ENCODE measurements at places on chromosomes 13 and 19.

GRCh38 chr19:48578891-48579290 lies 26.9 kb downstream of the SULT2B1 start:
- DNase-seq: no peak

DNA sequence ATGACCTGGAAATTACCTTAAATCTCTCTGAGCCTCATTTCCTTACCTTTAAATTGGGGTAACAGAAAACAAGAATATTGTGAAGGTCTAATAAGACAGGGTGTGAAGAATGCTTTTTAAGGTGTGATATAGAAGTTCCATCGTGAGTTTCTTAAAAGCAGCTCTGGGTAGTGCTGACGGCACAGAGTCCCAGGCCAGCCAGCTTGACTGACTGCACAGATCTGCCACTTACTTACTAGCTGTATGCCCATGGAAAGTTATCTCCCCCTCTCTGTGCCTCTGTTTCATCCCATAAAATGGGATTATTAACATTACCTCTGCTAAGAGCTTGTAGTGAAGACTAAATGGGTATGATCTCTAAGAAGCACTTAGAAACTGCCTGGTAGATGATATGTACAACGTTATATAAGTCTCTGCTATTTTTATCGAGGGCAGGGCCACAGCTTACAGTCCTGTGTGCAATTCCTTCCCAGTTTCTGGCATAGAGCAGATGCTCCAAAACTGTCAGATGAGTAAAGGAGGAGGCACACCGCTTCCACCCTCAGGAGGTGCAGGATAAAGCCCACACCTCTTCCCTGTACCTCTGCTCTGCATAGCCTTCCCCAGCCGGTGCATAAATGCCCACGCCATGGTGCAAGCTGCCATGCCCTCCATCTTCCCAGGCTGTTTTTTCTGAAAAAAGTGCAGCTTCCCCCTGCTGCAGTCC lies 99.6 kb downstream of the MBNL2 start:
- DNase-seq: no peak

DNA sequence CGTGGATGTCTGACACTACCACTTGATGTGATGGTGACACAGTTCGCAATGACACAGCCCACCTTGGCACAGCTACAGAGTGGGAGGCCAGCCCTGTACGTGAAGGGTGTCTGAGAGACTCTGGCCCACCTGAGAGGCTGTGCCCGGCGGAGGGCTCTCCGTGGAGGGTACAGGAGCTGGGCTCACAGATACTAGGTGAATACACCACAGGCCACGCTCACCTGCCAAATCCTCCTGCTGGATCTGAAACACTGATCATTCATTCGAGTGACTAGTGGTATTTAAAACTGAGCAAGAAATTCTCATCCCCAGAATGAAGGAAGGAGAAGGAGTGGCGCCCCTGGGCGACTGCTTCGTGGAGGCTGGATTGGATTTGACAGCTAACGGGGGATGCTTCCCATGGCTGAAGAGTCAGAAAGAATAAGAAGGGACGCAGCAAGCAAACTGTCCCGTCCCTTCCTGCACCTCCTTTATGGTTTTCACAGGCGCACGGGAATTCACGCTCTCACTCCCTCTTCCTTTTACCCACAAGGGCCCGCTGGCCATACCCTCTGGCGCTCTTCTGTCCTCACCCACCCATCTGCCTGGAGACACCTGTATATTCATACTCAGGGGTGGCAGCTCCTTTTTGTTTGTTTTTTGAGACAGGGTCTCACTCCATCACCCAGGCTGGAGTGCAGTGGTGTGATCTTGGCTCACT lies 25.0 kb downstream of the CEBPG start:
- DNase-seq: no peak

GRCh38 chr13:101881593-101881992 lies 429.1 kb downstream of the ITGBL1 start:
- no peak for DNase-seq

GRCh38 chr19:17406046-17406886 lies 836 bp upstream of the BST2 start:
- DNase-seq: no peak

DNA sequence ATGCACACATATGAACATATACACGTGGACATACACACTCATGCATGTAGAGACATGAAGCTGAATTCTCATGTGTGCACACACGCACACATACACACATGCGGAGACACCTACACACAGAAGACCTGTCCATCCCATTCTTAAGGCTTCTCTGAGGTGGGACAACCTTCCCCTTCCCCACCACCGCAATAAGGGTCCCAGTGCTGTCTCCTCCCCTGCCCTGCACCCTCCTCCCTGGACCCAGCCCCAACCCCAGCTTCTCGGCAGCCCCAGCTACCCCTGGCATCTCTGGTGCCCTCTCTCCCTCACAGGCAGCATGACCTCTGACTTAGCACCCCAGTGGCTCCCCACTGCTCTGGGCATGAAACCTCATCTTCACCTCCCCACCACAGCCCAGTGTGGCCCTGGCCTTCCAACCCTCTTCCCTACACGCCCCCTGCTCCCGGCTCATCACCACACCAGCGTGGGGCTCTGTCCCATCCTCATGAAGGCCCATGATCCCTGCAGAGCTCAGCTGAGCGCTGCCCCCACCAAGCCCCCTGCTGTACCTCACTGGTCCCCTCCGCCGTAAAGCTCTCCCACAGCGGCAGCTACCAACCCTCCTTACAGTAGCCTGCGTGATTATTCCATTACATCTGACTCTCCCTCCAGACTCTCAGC lies 204.1 kb upstream of the ZNF536 start:
- no peak for DNase-seq

DNA sequence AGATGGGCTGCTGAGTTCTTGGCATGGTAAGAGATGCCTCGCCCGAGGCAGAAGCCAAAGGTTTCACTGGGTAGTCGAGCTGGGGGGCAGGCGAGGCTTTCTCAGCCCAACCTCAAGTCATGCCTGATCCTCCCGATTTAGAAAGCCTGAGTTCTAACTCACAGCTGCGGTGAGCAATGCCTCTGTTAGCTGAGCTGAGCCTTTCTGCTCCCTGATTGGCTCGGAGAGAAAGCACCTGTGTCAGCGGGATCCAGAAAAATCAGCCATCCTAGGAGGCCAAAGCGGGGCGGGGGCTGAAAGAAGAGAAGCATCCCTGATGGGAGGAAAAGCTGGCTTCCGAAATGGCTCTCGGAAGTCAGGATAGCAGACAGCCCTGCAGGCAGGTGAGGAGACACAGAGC lies 44.7 kb downstream of the CACNA1A start:
- DNase-seq: no peak

DNA sequence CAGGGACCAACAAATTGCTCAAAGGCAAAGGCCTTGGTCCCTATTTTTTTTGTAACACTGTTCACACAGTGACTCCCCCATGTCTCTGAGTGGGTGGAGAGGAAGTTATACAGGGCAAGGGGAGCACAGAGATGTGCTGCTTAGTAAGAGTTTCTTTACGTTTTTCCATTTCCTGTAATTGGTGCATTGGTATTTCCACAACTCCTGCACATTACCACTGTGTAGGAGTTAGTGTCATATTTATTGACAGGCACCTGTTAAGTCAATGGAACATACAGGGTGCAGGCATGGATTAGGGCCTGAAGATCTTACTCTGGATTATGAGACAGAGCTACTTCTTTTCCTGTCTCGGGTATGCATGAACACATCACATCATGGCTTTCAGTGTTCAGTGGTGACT lies 45.2 kb downstream of the SOX21 start:
- no peak for DNase-seq

DNA sequence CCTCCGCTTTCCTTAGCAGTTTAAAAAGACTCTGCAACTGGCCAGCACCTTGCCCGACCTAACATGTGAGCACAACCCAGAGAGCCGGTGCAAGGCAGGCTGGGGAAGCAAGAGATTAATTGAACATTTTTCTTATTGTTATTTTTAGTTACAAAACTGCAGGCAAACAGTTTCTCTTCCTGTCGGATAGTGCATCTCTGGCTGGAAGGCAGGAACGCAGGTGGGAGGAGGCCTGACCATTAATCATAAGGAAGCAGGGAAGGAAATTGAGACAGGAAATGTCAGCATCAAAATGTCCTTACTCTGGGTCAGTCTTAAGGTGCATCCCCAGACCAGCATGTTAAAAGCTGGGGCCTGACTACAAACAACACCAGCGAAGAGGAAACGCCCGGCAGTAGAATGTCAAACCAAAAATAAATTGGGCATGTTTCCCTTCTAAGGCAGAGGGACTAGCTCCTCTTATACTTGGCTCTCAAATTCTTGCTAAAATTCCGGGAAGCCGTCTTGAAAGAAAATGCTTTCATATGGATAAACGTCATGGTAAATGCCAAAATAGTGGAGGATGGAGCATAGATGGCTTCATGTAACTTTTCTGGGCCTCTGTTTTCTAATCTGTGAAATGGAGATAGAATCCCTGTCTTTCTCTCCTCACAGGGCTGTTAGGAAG lies 226.8 kb downstream of the RAP2A start:
- DNase-seq: no peak

GRCh38 chr19:18878858-18879578 lies 16.9 kb downstream of the CERS1 start:
- DNase-seq: no peak

DNA sequence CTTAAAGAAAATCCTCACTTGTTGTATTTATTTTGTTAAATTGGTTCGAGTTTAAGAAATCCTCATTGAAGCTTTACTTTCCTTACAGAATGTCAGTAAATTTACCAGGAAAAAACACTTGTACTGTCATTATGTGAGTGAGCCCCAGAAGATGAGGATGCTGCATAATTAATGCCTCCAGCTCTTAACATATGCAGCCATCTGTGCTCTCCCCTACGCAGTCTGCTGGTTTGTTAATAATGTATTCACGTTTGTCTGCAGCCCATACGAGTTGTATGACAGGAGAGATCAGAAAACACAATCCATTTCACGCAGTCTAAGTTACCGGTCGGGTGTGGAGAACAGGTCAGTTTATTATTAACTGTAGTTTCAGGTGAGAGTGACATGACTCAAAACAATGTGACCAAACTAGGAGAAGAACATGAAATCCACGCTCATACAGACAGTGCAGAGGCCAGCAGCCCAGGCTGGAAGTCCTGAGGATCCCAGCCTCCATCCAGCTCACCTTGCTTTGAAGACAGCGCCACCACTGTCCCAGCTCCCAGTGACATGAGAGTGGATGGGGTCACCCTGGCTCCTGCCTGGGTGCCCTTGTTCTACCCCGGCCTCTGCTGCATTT lies 19.8 kb upstream of the ATP11A start:
- DNase-seq: no peak

DNA sequence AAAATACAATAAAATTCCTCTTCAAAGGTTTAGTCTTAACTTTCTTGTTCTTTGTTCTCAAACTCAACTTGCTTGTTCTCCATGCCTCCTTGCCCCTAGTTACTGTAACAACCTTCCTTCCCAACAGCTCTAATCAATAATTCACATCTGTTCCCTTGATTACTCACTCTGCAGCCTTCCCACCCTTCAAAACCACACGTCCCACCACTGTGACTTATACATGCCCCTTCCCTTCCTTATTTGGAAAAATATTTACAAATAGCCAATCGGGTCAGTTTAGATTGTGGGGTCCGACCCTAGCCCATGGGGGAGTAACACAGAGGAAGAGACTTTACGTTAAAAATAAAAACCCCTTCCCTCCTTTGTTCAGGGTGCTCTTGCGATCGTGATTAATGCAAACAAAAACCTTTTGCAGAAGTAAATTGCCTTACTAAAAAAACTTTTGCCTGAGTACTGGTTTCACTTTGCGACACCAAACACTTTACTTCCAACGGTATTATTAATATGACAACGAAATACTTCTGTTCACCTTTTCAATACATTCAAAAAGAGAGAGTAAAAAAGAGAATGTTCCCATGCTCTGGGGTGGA lies 512 bp upstream of the ZNF93 start:
- DNase-seq: no peak

GRCh38 chr19:12938779-12939601 lies 581 bp downstream of the CALR start:
- no peak for DNase-seq

DNA sequence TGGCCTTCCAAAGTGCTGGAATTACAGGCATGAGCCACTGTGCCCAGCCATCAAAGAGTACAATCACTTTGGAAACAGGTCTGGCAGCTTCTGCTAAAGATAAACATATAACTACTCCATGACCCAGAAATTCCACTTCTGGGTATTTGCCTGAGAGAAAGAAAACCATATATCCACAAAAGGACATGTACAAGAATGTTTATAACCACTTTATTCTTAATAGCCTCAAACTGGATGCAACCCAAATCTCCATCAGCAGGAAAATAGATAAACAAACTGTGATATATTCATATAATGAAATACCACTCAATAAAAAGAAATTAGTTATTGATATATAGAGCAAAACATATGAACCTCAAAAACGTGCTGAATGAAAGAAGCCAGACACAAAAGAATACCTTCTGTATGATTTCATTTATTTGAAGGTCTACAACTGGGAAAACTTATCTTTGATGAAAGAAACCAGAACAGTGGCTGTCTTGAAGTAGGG lies 40.5 kb downstream of the TEX26 start:
- DNase-seq: no peak

GRCh38 chr19:58332697-58333096 lies 5.9 kb downstream of the ZSCAN22 start:
- DNase-seq: no peak

- DNase-seq: no peak
Observed at GRCh38 chr19:12000152-12000981, 35.1 kb downstream of the ZNF433 start.

GRCh38 chr13:108897955-108898354 lies 268.5 kb downstream of the MYO16 start:
- DNase-seq: peak; percentile 63

GRCh38 chr19:24101459-24102115 lies 14.6 kb downstream of the ZNF254 start:
- no peak for DNase-seq

DNA sequence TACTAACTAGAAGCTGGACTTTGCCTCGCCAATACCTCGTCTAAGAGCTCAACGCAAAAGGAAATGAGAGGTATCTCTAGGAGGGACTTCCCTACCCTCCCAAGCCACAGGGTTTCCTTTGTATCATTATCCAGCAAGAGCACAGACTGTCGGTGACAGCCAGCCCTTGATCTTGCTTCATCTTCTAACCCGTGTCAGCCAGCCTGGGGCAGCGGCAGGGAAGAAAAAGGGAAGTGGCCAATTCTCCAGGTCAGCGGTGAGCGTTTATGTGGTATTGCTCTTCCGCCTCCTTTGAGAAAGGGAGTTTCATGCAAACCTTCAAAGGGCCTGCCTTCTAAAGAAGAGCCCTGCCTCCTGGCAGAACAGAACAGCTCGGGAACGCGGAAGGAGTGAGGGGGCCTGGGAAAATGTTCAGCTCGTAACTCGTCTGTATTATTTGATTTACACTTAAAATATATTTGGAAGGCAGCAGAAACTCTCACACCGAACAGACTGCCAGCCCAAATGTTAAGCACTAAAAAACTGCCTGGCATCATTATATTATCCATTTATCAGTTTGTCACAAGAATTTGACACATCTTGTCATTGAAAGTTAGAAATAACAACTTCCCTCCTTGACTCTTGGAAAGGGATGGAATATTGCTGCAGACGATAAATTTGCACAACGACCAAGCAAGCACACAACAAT lies 41.8 kb downstream of the EFNB2 start:
- no peak for DNase-seq

GRCh38 chr13:48319531-48320398 lies 16.2 kb downstream of the RB1 start:
- DNase-seq: no peak
